ENCODE measurements at places on chromosomes 5 and 9.

DNA sequence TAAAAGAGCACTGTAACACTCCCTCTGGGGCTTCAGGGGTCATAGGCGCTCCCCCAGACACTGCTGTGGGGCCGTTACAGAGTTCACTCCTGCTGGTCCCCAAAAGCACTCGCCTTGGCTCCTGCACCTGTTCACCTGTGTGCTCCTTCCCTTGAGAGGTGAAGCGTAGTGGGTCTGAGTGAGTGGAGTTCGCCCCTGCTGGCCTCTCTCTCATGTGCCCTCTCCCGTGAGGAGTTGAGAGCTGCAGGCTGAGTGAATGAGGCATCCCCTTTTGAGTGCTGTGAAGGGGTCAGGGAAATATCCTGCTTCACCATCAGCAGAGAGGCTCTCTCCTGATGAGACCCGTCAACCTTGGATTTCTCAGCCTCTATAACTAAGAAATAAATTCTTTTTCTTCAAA, 134.6 kb upstream of the TUT7 start:
- no peak for DNase-seq

GRCh38 chr5:145689235-145689634, 145.9 kb downstream of the PRELID2 start:
- peak; percentile 78 for DNase-seq

- DNase-seq = no peak
Observed at GRCh38 chr5:146254223-146254622, 50.8 kb downstream of the RBM27 start.

GRCh38 chr5:133777951-133778350, 165.6 kb upstream of the FSTL4 start:
- no peak for DNase-seq

- no peak for DNase-seq
Observed at GRCh38 chr5:66993448-66993847, 203.2 kb downstream of the CD180 start.

DNA sequence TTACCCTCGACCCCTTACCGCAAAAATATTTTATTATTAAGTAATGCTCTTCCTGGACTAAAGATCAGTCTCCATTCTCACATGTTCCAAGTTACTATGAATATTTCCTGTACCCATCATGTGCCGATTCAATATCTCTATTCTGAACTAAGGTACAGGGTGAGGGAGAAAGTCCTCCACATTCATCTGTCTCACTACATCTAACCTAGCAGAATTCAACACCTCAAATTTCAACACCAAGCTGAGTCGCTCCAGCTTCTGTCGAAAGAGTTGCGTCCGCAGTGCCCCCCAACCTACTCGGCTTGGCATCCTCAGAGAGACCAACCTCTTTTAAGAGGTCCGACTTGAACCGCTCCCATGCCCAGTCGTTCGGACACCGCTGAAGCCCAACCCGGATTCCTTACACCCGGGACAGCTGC, 1.0 kb downstream of the CERT1 start:
- DNase-seq = peak; percentile 31

- no peak for DNase-seq
Observed at GRCh38 chr9:132365986-132366385, 11.2 kb upstream of the SETX start.

DNA sequence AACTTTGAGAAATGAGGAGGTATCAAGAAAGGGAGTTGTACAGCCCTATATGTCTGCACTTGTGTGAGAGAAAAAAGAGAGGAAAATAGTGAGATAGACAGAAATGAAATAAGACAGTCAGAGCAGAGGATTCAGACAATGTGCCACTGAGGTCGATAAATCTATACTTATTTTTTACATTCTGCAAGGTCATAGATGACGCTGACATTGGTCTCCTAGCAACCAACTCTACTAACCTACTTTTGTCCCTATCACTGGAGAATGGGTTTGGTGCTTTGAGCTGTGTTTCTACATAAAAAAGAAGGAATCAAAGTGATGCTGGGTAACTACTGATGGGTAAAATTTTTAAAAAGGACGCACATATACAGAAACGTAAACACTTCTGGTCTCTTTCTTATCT, 573.3 kb upstream of the RORB start:
- no peak for DNase-seq

GRCh38 chr9:36325081-36325828, 67.0 kb upstream of the GNE start:
- DNase-seq = peak; percentile 32

DNA sequence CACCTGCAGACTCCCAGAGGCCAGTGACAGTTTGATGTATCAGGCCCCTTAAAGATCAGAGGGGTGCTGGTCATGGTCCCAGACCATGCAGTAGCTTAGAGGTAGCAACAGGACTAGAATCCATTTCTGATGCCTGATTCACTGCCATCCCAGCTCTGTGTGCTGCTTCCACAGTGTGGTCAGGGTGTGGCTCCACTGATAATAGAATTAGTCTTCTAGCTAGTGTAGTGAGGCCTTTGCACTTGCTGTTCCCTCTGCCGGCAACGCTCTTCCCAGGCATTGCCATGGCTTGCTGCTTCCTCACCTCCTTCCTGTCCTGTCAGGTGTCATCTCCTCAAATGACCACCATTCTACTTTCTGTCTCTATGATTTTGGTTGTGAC, 15.8 kb downstream of the PPARGC1B start:
- DNase-seq = no peak

GRCh38 chr9:221989-222776, 7.5 kb downstream of the DOCK8 start:
- peak; percentile 66 for DNase-seq

GRCh38 chr5:137995749-137996128, 37.1 kb downstream of the FAM13B start:
- peak; percentile 21 for DNase-seq

DNA sequence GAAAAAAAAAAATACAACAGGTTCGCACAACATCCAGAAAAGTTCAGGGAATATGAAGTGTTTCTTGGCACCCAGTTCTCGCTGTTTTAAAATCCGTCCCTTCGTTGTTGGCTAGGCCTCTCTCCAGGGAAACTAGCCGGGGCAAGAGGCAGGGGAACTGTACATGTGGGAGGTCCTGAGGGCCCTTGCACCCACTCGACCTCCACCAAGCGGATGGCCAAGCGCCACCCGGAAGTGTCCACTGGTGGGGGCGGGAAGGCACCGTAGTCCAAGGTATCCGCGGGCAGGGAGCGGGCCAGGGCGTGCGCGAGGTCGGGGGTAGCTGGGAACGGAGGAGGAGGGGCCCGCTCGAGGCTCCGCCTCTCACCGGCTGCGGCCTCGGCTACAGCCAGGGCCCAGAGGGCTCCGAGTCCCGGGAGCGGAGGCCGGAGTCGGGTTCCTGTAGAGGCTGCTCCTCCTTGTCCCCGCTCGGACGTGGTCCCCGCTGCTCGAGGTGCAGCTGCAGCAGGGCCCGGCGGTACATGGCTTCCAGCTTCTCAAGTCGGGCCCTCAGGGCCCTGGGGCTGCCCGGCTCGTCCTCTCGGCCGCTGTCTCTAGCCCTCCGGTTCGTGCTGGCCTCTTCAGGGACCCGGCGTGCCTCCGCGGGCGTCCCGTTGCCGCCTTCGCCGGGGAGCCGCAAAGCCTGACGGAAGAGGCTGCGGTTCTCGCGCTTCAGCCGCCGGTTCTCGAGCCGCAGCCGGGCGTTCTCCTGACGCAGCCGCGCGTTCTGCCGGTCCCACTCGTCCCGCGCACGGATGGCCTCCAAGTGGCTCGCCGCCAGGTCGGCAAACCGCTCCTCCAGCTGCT, 720 bp downstream of the TUSC1 start:
- peak; percentile 29 for DNase-seq

- DNase-seq = no peak
Observed at GRCh38 chr9:77092536-77092935, 73.1 kb downstream of the FOXB2 start.

DNA sequence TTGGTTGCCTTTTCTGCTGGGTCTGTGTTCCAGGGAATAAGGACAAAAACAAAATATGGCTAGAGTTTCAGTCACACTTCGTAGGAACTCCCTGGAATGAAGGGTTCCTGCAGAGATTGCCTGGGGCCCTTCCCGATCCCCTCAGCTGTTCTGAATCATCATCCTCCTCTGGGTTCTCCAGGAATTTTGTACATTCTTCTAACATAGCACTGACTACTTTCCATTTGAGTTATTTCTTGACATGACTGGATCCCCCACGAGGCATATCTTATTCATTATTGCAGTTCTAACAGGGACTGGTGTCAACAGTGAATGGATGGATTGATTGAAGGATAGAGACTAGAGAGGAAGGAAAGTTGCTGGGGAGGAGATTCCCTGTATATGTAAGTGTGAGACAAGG, 49.2 kb upstream of the TNC start:
- DNase-seq = no peak

GRCh38 chr5:44875661-44876605, 67.2 kb downstream of the MRPS30 start:
- no peak for DNase-seq

GRCh38 chr9:4734150-4734549, 6.9 kb downstream of the AK3 start:
- no peak for DNase-seq

DNA sequence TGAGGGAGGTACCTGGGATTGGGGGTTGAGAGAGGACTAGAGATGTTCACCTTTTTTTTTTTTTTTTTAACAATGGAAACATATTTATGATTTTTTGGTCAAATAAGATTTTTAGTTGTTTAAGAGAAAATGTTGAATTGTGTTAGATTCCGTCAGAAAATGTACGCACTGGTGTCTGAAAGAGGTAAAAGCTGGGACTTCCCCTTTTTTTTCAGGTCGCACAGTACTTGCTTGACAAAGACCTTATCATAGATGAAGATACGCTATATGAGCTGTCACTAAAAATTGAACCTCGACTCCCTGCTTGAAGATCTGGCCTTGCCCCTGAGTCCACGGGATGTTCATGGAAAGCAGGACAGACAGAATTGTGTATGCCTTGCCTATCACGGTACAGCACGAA, 7.7 kb upstream of the CKMT2 start:
- no peak for DNase-seq

DNA sequence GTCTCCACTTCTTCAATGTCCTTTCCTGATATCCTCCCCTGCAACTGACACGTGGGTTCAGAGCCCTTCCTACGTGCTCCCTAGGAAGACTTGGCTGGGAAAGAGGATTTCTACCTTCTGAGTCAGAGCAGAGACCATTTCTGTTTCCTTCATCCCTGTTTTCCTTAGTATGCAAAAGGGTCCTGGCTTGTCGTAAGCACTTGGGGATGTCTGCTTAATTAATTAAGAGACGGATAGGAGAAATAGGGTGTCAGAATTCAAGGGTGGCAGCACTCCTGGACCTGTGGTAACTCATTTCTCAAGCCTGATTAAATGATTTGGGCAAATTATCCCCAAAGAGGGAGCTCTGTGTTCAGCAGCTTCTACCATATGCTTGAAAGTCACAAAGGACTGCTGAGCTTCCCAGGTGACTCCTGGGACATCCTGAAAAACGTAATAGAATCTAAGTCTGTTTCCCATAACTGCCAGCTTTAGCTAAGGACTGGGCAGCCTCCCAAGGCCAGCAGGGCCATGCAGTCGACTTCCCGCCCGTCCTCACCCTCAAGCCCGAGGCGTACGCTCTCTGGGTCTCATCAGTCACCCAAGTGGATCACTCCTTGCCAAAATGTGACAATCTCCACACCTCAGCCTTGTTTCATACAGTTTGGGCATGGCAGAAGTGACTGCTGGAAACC, 20.5 kb downstream of the ABCA1 start:
- DNase-seq = no peak

- DNase-seq = no peak
Observed at GRCh38 chr9:71571186-71571585, 197.1 kb downstream of the CEMIP2 start.

DNA sequence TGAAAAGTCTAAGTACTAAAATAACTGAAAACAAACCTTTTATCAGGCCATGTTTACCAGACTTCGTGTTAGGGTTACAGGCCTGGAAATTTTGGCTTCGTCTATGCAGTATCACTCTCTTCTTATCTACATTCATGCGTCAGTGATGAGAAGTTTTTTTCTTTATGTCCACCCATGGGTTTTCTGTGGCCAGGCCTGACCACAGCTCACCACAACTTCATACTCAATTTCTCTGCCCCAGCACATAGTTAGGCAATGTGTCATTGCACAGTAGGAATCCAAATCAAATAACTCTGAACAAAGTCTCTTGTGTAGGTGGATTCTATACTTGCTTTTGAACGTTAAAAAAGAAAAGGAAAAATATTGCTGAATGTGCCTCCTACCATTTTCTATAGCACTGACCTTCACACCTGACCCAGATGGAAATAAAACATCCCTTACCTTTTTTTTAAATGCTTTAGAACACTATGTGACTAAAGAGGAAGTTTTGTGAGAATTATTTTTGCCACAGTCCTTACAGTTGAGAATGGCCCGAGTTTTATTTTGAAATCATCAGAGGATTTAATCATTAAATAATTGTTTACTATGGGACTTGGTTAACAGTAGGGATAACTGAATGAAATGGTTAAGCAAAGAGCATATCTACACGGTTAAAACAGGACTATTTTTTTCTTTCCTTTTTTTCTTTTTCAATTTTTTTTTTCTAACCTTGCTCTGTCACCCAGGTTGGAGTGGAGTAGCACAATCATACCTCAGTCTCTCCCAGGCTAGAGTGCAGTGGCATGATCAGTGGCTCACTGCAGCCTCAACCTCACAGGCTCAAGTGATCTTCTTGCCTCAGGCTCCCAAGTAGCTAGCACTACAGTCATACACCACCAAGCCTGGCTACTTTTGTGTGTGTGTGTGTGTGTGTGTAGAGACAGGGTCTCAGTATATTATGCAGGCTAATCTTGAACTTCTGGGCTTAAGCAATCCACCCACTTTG, 1247.0 kb upstream of the ACO1 start:
- DNase-seq = no peak

DNA sequence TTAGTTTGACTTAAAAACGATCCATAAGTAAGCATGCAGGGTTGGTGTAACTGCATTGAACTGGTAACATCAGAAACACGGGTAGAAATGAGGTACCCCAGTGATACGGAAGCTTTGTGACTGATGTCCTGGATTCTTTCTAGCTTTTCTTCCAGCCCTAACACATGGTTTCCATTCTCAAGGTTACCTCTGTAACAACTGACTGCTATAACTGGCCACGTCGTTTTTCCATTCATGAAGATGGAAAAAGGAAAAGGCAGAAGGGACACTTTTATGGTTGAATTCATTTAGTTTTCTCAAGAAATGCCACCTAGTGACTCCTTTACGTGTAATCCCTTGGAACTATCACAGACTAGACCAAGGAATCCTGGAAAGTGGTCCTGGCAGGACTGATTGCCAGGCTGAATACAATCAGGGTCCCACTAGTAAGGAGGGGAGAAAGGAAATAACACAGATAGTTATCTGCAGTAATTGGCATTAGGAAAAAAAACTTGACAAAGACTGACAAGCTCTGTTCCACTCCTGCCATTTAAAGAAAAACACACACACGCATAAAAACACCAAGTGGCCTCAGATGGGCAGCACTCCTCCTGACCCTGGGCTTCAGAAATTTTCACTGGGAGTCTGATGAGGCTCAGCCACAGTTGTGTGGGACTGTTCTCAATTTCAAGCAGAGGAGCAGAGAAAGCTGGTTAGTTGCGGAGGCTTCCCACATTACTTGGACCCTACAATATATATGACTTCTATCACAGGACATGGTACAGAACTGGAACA, 77.5 kb upstream of the ZNF169 start:
- DNase-seq = no peak

- no peak for DNase-seq
Observed at GRCh38 chr5:54595721-54596120, 78.2 kb downstream of the SNX18 start.
